ENCODE measurements at places on chromosomes 11 and 22.

GRCh38 chr11:134333312-134333711, 1.5 kb downstream of the GLB1L2 start:
- DNase-seq: no peak

DNA sequence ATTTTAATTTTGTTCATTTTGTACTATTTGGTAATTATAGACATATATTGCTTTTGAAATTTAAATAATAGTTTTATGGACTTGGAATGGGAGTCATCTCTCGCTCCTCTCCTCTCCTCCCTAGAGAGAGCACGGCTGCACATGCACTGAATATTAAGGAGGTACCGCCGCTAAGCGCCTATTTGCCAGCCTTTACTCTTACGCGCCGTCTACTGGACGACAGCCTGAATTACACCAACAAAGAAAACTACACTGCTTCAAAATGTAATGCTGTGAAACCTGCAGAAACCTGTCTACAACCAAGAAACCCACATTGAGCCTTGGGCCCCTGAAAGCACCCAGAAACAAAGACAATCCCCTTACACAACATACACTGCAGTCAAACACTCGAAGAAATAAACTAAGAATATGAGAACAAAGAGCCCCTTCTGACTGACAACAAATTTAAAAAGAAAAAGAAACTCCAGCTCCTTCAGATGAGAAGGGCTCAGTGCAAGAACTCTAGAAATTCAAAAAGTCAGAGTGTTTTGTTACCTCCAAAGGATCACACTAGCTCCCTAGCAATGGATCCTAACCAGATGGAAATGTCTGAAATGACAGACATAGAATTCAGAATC, 737.2 kb downstream of the LRRC4C start:
- peak; percentile 8 for DNase-seq

DNA sequence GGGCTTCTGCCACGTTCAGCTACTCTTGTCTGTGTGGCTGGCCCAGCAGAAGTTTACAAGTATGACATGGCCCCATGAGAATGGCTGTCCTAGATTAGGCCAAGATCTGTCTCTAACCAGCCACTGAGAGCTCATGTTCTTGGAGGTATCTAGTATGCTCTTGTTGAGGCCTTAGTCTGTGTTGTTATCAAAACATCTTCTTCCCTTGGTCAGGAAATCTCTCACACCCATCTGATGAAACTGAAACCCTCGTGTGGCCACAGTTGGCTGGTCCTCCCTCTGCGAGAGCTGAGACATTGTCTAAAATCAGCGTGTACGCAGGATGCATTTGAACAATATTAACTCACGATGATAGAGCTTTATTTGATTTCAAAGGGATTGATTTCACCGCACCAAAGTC, 109.0 kb upstream of the NNMT start:
- DNase-seq: no peak

- no peak for DNase-seq
Measured at GRCh38 chr11:75261902-75262361, 21.4 kb downstream of the TPBGL start.

DNA sequence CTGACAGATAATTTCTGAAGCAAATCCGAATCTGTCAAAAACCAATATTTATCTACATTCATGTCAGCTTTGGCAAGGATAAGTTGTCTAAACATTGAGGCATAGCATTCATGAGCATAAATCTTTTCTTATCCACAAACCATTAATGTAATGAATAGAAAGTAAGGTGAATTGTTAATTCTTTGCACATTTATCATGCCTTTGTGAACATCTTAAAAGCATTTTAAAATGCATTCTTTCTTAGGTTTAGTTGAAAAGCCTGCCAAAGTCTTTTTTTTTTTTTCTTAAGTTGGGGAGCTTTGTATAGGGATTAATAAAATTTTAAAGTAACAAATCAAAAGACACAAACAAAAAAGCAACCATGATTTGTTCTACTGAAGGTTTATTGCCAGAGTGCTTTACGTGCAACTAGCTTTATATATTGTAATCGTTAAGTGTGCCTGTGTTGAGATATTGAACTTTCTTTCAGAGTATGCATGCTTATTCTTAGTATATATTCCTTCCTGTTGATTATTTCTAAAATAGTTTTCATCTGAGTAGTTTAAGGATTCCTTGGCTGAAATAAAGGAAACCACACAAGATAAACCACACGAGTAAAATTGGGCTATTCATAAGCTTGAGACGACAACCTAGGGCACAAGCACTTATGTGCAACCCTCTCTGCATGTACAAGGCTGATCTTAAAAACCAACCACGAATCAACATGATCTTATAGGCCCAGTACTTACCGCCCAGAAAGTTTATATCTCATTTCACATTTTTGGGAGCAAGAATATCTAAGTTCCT, 1110.9 kb upstream of the CNTN5 start:
- no peak for DNase-seq

DNA sequence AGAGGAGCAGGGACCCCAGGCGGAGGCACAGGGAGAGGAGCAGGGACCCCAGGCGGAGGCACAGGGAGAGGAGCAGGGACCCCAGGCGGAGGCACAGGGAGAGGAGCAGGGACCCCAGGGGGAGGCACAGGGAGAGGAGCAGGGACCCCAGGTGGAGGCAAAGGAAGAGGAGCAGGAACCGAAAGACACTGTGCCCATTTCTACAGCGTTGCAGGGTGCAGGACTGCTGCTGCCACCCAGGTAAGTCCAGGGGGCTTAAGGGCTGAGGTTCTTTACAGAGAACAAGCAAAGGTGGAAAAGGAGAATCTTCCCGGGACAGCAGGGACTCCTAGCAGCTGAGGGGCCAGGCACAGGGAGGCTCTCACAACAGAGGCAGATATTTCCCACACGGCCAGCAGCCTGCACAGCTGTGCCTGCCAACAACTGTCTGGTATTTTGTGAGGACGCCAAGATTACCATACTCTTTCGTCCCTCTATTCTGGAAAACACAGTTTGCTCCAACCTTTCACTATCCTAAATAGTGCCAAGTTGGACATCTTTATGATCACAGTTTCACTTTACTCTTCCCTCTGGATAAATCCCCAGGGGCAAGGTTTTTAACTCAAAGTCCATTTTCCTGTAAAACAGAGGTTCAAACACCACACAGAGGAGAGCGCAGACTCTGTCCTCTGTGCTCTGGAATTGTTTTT, 39.4 kb downstream of the SHANK2 start:
- no peak for DNase-seq

DNA sequence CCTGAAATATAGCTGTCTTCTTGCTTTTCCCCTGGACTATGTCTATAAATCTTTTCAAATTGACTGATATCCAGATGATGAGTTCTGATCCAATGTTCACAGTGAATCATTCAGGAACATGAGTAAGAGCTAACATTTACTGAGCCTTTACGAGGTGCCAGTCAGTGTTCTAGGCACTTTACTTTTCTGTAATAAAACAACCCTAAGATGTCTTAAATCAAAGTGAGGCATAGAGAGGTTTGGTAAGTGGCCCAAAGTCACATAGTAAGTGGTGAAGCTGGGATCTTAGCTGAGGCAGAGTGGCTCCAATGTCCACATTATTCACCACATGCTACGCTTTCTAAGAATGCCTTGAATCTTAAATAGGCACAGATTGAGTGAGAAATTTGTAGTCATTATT, 79.9 kb upstream of the OR4C15 start:
- no peak for DNase-seq

DNA sequence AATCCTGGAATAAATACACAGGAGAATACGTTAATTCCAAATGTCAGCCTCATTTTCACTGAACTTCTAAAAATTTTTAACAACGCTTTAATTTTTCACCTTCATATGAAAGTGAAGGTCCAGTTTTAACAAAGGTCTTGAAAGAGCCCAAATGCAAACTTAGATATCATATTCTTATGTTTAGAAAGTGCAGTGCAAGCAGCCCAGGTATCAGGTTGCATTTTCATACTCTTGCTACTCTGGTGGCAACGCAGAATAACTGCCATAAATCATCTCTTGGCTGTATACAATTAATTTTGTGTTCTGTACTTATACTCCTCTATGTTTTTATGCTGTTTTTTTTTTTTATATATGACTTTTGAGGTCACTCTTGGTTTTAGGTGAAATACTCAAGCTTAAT, 496.7 kb upstream of the ARHGAP42 start:
- DNase-seq: no peak

DNA sequence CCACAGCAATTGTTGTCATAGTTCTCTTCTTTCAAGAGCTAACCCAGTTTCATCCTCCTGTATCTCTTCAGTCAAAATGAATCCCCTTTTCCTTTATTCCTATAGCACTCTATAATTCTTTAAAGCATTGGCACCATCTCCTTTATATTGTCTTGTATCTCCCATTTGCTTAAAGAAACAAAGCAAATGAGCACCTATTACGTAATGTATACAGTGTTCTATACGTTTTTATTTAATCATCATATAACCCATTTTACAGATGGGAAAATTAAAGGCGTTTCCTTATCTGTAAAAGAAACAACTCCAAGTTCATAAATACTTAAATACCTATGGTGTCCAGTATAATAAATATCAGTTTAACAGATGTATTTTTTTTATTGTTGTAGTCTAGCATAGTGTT, 6.4 kb upstream of the REXO2 start:
- no peak for DNase-seq

GRCh38 chr11:77187111-77187750, 59.2 kb downstream of the MYO7A start:
- no peak for DNase-seq

DNA sequence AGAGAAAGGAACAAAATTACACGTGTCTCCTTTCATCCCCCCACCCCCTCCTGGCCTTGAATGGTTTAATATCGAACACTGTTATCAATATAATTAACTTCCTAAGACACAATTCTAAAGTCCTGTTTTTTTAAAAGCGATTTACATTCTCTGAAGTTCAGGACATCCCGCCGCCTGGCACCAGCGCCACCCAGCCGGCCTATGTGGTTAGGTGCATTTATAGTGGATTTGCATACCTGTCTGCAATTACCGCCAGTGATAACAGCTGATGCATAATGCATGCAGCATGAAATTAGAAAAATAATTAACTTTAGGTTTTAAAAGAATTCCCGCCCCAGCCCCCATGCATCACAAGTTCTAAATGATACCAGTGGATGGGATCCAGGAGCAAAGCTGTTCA, 58.6 kb downstream of the MACROD1 start:
- DNase-seq: no peak

- peak; percentile 42 for DNase-seq
Measured at GRCh38 chr11:115873813-115874212, 369.6 kb upstream of the CADM1 start.

GRCh38 chr11:36619502-36619901, 21.5 kb upstream of the RAG2 start:
- DNase-seq: no peak

Measured in suppressor macrophage treated with lipopolysaccharide for 4 hours (primary cell).